Muscle of leg (tissue), 16 donors: ENCODE measurements at places on chromosomes 7 and 10.

- H3K4me1 ChIP-seq = peaks cover 28% of the 10 kb centered on the region
- H3K27me3 ChIP-seq = peaks cover 40% of the 10 kb centered on the region
- no peak overlapping the region for H3K27ac ChIP-seq
- no peaks in the 10 kb centered on the region for H3K36me3 ChIP-seq
- H3K4me3 ChIP-seq = peak overlapping the region; percentile 43
- DNase-seq = peak; percentile 65
These were observed 731.1 kb downstream of the ZWINT start for GRCh38 chr10:55629793-55630490.

GRCh38 chr10:33509231-33509831 lies 174.9 kb upstream of the NRP1 start:
- peaks cover 5% of the 10 kb centered on the region for H3K4me1 ChIP-seq
- DNase-seq = peak; percentile 88
- H3K4me3 ChIP-seq = no peak overlapping the region
- H3K36me3 ChIP-seq = no peaks in the 10 kb centered on the region
- no peaks in the 10 kb centered on the region for H3K27me3 ChIP-seq

GRCh38 chr10:93420091-93420490 lies 62.0 kb downstream of the MYOF start:
- no peaks in the 10 kb centered on the region for H3K27me3 ChIP-seq
- peaks cover 7% of the 10 kb centered on the region for H3K36me3 ChIP-seq
- H3K4me3 ChIP-seq = no peak overlapping the region
- DNase-seq = peak; percentile 96

GRCh38 chr7:137439829-137440825 lies 96.6 kb upstream of the PTN start:
- H3K36me3 ChIP-seq = no peaks in the 10 kb centered on the region
- H3K4me1 ChIP-seq = no peaks in the 10 kb centered on the region
- no peaks in the 10 kb centered on the region for H3K27me3 ChIP-seq
- peak; percentile 65 for DNase-seq

GRCh38 chr10:116660860-116661259 lies 40.1 kb downstream of the PNLIPRP2 start:
- H3K27ac ChIP-seq = no peak overlapping the region
- H3K4me1 ChIP-seq = peaks cover 7% of the 10 kb centered on the region
- no peak for DNase-seq

- no peak for DNase-seq
- no peak overlapping the region for H3K27ac ChIP-seq
- H3K4me1 ChIP-seq = no peaks in the 10 kb centered on the region
- no peak overlapping the region for H3K4me3 ChIP-seq
These were observed 151.5 kb upstream of the EEPD1 start for GRCh38 chr7:36001546-36001945.

DNA sequence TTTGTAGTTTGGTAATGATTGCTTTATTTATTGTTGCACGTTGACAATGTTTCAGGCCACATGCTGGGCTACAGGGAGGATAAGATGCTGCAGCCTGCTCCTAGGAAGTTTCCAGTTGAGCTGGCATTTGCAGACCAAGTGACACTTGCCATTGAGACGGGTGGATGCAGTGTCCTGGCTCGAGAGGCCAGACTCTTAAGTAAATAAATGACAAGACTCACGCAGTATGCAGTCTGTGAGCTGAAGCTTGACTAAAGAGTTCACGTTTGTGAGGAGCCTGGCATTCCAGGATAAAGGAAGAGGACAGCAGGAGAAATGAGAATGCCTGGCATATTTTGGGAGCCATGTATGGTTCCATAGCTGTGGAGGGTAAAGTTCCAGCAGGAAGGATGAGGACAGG lies 105.8 kb downstream of the BAMBI start:
- no peaks in the 10 kb centered on the region for H3K4me1 ChIP-seq
- H3K27me3 ChIP-seq = no peaks in the 10 kb centered on the region
- no peak overlapping the region for H3K27ac ChIP-seq
- H3K36me3 ChIP-seq = no peaks in the 10 kb centered on the region

DNA sequence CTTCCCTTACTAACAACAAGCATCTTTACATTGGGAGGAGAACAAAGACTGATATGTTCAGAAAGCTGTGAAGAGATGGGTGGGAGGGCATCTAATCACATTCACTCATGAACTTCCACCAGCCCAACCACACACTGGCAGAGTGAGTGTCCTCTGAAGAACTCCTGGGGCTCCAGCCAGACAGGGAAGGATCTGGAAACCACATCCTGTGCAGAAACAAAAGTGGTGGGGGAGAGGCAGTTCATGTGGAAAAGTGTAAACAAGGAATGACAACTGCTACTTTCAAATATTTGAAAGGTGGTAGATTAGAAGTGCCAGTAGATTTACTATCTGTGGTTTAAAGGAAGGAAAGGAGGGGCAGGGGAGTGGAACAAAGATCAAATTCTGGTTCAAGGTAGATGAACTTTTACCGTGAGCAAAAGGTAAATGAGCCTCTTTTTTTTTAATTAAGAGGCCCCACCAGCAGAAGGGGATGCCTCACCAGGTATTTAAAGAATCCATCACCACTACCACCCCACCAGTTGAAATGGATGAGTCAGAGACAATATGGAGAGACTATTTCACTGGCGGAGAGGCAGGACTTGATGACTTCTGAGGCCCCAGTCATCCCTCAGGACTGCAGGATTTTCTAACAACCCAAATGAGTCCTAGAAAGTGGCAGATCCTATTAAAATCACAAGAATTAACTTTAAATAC lies 34.5 kb downstream of the GOT1 start:
- H3K36me3 ChIP-seq = peaks cover 19% of the 10 kb centered on the region
- no peak overlapping the region for H3K4me3 ChIP-seq
- no peak for DNase-seq
- H3K4me1 ChIP-seq = no peaks in the 10 kb centered on the region

DNA sequence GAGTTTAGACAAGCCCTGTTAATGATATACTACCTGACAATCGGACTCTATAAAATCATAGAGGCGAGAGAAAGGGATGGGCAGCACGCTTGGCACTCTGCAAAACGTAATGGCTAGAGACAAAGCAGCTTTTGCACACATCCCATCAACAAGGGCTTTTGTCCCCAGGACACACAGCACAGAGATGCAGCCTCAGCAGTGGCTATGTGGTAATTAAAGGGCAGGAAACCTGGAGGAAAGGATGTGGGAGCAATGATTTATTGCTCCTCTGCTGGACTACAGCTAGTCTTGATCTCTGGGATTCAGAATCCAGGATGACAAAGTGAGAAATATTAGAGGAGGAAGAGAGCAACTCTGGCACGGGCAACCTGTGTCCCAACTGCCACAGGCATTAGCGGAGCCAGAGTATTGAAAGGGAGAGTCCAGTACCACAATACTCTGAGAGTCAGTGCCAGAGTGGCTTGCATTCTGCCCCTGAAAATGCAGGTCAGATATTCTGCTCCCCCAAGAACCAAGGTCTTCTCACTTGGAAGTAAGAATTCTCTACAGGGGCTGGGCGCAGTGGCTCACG lies 96.5 kb downstream of the ARMH3 start:
- no peaks in the 10 kb centered on the region for H3K27me3 ChIP-seq
- no peak overlapping the region for H3K4me3 ChIP-seq
- DNase-seq = no peak
- no peaks in the 10 kb centered on the region for H3K4me1 ChIP-seq
- H3K27ac ChIP-seq = no peak overlapping the region
